ENCODE measurements at places on chromosomes 6 and 20.
A peak's percentile ranks its signal among the peaks of the same experiment; 100 is the strongest.

DNA sequence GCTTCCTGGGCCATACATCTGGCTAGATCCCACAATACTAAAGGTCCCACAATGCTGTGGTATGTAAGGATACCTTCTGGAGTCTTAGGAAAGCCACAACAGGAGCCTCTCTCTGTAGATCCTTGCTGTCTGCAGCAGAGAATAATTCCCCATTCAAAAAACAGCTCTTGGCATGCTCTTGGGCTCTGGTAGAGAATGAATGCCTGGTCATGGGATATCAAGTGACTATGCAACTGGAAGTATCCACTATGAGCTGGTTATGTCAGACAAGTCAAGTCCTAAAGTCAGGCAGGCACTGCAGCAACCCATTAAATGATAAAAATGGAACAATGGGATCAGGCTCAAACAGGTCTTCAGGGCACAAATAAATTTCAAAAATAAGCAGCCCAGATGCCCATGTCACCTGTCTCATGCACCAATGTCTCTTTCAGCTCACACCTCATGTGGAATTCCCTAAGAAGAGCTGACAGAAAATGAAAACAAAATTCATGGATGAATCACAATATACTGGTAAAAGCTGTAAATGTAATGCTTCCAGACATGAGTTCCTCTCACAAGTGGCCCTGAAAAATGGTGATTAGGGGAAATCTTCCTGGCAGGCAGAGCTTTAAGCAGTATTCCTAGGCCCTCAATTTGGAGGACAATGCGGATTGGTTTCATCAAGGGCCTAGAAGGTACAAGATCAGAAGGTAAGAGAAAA lies 4.3 kb downstream of the AK9 start:
- DNase-seq, result no peak

GRCh38 chr6:16109659-16110305 lies 19.1 kb upstream of the MYLIP start:
- no peak for DNase-seq

DNA sequence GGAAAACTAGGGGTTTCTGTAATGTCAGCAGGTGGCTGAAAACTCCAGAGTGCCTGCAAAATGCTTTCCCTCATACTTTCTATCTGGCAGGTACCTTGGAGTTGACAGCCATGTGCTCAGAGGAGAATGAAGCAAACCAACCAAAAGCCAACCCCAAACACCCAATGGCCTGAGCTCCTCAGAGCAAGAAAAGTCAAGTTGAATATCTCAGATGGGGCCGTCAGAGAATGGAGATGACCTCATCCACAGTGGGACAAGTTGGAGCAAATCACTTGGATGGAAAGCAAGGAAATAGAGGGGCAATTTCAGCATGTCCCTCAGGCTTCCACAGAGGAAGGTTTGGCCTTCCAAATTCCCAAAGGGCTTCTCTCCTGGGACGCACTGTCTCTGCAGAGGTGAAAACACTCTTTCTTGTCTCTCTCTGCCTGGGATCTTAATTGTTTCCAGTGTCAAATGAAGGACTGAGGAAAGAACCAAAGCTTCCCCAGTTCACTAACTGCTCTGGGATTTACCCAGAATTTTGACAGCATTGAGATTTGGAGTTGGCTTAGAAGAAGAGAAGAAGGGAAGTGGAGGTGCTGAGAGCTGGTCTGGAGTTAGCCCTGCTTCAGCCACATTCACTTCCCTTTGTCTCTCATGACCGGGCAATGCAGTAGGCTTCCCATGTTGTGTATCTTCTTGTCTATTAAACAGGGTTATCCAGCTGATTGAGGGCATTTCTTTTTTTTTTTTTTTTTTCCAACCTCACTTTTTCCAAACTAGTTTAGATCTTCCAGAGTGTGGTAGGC lies 42.2 kb downstream of the PRND start:
- DNase-seq, result no peak

- DNase-seq, result peak; percentile 99
Observed at GRCh38 chr6:149840345-149841075, 23.6 kb downstream of the LRP11 start.

DNA sequence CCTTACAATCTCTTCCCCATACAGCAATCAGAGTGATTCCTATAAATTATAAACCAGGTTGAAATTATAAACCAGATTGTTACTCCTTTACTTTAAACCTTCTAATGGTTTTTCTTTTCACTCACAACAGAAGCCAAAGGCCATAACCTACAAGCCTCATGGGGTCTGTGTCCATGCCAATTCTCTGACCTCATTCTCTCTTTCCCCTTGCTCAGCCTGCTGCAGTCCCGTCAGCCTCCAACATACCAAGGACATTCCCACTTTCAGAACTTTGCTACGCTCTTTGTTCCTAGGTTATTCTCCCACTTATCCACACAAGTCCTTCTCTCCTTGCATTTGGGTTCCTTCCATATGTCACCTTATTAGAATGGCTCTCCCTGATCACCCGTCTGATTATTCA lies 277.9 kb upstream of the TCF21 start:
- no peak for DNase-seq

- DNase-seq, result peak; percentile 44
Observed at GRCh38 chr6:167827583-167828324, 1.0 kb downstream of the AFDN start.

- no peak for DNase-seq
Observed at GRCh38 chr6:84492241-84493165, 265.1 kb upstream of the CEP162 start.

- DNase-seq, result no peak
Observed at GRCh38 chr6:43980004-43980795, 147.1 kb downstream of the MRPL14 start.

- no peak for DNase-seq
Observed at GRCh38 chr20:22915512-22915911, 119.6 kb upstream of the SSTR4 start.

DNA sequence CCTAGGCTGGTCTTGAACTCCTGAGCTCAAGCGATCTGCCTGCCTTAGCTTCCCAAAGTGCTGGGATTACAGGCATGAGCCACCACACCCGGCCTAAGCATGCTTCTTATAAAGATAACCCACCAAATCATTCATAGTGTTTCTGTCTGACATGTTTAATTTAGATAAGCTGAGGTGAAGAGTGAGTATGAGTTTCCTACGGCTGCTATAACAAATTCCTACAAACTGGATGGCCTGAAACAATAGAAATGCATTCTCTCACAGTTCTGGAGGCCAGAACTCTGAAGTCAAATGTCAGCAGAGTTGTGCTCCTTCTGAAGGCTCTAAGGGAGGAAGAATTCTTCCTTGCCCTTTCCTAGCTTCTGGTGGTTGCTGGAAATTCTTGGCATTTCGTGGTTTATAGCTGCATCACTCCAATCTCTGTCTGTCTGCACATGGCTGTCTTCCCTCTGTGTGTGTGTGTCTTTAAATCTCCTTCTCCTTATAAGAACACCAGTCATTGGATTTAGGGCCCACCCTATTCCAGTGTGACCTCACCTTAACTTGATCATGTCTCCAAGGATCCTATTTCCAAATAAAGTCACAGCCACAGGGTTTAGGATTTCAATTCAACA lies 29.9 kb downstream of the MAPK13 start:
- no peak for DNase-seq

DNA sequence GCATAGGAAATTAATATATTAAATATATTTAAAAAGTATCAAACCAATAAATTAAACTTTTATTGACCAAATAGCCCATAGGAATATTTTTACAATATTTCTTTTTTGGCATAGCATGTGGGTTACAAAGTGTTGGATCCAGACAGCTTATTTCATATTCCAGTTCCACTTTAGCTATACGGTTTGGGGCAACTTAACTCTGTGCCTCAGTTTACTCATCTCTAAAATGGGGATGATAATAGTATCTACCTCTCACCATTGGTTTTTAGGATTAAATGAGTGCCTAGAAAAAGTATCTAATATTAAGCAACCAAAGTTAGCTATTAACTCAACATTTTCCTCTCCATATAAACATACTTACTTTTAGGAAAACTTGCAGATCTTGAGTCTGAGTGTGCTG lies 243.8 kb downstream of the TBC1D32 start:
- DNase-seq, result no peak

DNA sequence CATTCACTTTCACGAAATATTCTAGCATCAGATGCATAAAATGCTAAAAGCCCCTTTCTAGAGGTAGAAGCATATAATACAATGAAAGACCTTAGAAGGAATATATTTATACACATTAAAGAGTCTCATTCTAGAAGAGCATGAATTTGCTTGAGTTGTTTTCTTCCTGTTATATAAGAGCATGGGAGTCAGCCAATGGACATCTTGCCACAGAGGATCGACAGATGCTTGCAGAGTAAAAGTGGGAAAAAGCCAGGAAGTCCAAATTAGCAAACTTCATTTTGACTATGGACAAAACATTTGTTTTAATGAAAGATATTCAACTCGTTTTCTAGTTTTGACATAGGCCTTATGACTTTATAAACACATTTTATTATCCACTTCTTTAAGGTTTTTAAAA lies 44.2 kb upstream of the RIPPLY2 start:
- DNase-seq, result no peak

DNA sequence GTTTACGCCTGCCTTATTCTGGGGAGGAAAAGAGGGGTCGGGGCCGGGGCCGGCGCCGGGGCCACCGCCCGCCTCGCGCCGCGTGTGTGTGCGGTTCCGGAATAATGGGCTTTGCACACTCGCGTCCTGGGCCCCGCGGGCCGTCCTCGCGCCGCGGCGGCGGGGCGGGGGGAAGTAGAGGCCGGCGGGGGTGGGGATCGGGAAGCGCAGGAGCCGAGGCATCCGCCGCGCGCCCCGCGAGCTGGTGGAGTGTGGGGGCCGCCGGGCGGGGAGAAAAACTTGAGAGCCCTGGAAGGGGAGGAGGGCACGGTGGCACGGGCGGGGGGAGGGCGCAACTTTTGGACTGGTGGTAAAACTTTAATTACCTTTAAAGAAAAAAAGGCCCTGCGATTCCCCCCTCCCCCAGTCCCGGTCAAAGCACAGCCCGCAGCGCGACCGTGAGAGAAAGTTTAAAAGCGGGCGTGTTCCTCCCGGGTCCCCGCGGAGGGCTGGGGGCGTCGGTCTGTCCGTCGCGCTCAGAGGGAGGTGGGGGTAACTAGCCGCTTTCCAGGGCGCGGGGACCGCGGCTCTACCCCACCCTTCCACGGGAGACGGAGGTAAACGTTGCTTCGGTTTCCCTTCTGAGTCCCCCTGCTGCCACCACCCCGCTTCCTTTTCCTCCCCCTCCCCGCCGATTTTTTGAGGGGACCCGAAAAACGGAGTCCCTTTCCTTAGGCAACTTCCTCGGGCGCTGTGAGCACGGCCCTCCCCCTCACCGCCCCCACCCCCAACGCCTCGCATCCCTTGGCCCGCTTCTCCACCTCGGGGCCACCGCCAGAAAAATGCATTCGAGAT lies 1.9 kb downstream of the L3MBTL3 start:
- peak; percentile 37 for DNase-seq

DNA sequence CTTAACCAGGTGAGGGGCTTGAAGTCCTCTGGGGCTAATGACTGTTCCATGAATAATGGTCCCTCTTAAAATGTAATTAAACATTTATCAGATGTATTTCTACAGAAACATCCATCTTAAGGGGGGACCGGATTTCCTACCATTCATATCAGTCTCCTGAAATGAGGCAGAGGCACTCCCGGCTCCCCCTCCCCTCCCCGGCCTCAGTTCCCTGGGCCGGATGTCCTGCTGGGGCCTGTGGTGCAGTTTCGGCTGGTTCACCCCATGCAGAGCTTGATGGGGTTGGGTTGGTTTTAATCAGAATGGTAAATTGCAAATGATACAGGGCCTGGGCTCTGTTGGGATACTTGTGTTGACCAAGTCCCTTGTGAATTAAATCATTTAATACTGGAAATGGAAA lies 349.4 kb downstream of the PREX1 start:
- no peak for DNase-seq

DNA sequence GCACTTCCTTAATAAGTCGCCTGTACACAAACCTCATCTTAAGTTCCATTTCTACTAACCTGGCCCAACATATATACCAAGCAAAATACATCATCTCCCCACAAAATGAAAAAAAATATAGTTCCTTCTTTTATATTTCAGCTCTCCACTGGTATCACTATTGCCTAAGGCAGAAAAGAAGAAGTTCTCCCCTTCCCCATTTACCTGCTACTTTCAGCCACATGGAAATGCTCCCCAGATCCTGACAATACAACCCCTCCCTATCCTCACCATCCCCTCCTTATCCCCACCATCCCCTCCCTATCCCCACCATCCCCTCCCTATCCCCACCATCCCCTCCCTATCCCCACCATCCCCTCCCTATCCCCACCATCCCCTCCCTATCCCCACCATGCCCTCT lies 175.7 kb downstream of the LINC00237 start:
- DNase-seq, result no peak

DNA sequence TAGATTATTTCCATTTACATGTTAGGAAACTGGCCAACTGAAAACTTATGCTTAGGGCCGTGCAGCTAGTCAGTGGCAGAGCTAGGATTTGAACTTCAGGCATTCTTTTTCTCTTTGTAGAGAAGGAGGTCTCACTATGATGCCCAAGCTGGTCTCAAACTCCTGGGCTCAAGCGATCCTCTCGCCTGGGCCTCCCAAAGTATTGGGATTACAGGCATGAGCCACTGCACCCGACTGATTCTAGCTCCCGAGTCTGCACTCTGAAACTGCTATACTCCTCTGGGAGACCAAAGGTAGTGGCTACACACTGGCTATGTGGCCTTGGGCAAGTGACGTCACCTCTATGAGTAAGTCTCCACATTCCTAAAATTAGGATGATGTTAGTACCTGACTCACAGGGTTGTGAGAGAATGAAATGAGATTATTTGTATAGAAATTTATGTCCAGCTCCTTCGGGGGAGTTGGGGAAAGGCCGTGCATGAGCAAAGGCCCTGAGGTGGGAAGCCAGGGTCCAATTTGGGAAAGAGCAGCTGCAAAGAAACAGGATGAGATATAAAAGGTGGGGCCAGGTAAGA lies 6.4 kb downstream of the PLTP start:
- DNase-seq, result no peak

GRCh38 chr20:63498960-63499337 lies at the start of gene EEF1A2:
Gene EEF1A2 (minus strand): TSS chr20:63499083. CDS start chr20:63497763, 1,320 bp downstream.
- DNase-seq, result no peak

GRCh38 chr6:1247056-1247455 lies 64.8 kb upstream of the FOXQ1 start:
- peak; percentile 90 for DNase-seq

- peak; percentile 68 for DNase-seq
Observed at GRCh38 chr20:33672426-33673113, 1.7 kb downstream of the NECAB3 start.

DNA sequence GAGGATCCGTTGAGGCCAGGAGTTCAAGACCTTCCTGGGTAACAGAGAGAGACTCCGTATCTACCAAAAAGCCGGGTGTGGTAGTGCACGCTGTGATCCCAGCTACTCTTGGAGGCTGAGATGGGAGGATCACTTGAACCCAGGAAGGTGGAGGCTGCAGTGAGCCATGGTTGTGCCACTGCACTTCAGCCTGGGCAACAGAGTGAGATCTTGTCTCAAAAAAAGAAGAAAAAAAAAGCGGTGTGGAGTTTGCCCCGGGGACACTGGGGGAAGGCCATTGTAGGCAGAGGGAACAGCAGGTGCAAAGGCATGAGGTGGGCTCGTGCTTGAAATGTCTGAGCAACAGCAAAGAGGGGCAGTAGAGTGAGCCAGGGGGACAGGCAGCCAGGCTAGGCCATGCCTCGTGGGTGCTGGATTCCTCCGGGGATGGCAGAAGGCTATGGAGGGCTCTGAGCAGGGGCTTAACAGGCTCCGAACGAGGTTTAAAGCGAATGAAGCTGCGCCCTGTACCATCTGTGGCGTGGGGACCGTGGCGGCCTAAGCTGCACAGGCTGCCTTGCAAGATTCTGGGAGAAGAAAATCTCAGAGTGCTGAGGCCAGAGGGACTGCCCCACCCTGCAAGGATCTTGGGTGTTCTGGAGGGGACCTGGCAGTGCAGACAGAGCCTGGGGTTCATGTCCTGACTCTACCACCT lies 36.9 kb upstream of the NOL4L start:
- DNase-seq, result peak; percentile 88

- no peak for DNase-seq
Observed at GRCh38 chr6:27861276-27861840, 50.8 kb downstream of the OR2B2 start.
